ENCODE measurements at places on chromosomes 12 and 14.

DNA sequence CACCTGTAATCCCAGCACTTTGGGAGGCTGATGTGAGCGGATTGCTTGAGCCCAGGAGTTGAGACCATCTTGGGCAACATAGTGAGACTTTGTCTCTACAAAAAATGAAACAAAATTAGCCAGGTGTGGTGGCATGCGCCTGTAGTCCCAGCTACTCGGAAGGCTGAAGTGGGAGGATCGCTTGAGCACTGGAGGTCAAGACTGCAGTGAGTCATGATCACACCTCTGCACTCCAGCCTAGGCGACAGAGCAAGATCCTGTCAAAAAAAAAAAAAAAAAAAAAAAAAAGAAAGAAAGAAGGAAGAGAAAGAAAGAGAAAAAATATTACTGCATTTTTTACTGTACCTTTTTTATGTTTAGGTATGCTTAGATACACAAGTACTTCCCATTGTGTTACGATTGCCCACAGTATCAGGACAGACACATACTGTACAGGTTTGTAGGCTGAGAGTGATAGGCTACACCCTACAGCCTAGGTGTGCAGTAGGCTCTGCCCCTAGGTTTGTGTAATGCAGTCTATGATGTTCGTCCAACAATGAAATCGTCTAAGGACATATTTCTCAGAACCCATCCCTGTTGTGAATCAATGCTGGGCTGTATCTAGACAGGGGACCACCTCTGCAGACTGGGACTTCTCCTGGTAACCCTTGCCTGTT lies 160.4 kb upstream of the PWP1 start:
- DNase-seq = no peak

- no peak for DNase-seq
Measured at GRCh38 chr12:26077915-26078702, 46.7 kb downstream of the BHLHE41 start.

DNA sequence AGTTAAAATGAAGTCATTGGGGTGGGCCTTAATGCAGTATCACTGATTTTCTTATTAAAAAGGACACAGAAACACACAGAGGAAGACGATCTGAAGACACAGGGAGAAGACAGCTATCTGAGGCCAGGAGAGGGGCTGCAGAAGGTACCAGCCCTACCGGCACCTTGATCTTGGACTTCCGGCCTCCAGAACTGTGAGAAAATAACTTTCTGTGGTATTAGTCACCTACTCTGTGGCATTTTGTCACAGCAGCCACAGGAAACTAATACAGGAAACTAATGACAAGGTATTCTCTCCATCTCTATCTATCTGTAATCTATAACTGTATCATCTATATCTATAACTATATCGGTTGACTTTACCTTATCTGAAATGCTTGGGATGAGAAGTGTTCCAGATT lies 1149.5 kb downstream of the BCL11B start:
- no peak for DNase-seq

GRCh38 chr12:68957273-68957672 lies 24.3 kb upstream of the CPM start:
- DNase-seq = no peak

- DNase-seq = no peak
Measured at GRCh38 chr14:98208211-98208611, 1063.8 kb downstream of the BCL11B start.

DNA sequence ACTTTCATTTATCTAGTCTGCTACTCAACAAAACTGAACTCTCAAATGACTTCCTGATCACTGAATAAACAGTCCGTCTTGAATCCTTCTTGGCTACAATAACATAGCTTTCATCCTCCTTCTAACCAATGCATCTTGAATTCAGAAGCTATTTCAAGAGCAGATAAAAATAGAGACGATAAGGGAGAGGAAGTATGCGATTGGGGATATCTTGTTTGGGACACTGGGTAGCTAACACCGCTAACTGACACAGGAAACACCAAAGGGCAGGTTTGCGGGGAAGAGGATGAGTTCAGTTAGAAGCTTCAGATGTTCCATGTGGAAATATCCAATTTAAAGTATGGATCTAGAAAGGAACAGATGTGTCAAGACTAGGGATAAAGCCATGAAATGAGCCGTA lies 102.5 kb downstream of the SLC41A2 start:
- no peak for DNase-seq

GRCh38 chr14:92960706-92961566 lies 38.0 kb downstream of the CHGA start:
- DNase-seq = no peak

- DNase-seq = no peak
Measured at GRCh38 chr12:132711080-132711843, 620 bp downstream of the PGAM5 start.

GRCh38 chr14:89317051-89317691 lies 99.9 kb downstream of the FOXN3 start:
- no peak for DNase-seq

DNA sequence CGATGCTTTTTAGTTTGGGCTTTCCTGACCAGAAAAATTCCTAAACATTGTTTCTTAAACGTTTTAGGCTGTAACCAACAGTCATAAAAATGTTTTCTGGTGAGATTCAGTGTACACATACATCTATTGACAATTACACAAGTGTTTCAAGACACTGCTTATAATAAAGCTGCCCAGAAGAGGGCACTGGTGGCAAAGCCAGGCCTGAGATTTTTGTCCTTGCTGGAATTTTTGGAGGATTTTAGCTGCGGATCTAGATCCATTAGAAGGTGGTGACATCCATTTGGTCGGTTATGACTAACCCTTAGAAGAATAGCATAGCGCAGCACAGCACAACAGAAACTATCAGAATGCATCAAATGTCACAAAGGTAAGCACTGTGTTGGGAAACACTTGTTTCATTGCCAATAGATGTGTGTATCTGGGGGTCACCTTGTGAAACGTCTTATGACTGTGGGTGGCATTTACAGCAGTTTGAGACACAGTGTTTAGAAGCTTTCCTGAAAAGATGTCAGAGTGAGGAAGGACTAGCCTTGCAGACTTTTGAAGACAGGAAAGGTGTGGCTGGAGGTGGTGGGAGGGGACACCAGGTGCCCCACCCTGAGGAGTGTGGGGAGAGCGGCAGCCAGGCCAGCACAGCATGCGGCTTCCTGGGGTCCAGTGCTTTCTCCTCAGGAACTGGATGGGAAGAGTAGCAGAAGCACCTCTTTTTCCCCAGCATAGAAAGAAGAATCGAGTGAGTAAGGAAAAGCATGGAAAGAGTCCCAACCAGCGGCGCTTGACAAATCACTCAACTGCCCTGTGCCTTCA lies 54.7 kb upstream of the FKBP4 start:
- DNase-seq = no peak

GRCh38 chr14:54796961-54797360 lies 105.7 kb downstream of the GCH1 start:
- no peak for DNase-seq

DNA sequence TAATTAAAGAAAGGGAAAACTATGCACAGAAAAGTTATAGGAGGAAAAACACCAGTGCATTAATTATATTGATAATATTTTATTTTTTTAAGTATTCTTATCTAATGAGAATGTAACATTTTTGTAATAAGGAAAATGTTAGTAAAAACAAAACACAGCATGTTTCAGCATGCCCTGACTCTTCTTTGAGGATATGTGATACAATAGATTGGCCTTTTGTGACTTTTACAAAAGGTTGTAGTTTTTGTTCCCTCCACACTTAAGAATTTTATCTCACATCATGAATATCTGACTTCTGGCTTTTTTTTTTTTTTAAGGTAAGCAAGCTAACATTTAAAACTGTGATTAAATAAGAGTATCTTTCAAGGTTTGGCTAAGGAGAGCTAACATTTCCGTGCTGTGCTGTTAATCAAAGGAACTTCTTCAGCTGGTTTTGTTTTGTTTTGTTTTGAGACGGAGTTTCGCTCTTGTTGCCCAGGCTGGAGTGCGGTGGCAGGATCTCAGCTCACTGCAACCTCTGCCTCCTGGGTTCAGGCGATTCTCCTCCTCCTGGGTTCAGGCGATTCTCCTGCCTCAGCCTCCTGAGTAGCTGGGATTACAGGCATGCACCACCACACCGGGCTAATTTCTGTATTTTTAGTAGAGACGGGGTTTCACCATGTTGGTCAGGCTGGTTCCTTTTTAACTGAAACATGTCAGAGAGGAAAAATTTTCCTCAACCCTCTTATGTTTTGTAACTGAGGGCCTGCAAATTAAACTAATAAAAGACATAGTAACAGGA lies 30.8 kb upstream of the RESF1 start:
- peak; percentile 55 for DNase-seq

DNA sequence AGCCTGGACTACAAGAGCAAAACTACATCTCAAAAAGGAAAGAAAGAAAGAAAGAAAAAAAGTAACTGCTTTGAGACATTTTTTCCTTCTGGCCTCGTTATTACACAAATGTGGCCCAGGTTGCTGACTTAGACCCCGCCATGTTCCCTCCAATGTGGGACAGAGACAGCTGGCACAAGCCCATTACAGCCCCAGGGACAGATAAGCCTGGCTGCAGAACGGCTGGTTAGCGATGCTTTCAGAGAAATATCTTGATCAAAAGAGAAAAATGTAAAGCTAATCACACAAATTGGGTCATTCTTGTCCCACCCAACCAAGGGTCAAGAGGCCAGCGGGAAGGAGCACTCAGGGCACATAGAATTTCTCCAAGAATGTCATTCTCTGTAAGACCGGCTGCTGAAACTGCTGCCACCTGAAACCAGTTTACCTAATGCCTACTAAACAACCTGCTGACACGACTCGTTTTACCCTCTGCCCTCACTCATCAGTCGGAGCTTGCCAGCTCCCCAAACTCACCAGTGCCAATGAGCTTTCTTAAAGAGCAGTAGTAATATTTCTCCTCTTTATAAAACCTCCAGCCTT lies 63.1 kb downstream of the TNFAIP2 start:
- DNase-seq = no peak

GRCh38 chr14:49853572-49854375 lies 1.2 kb upstream of the NEMF start:
- peak; percentile 84 for DNase-seq

DNA sequence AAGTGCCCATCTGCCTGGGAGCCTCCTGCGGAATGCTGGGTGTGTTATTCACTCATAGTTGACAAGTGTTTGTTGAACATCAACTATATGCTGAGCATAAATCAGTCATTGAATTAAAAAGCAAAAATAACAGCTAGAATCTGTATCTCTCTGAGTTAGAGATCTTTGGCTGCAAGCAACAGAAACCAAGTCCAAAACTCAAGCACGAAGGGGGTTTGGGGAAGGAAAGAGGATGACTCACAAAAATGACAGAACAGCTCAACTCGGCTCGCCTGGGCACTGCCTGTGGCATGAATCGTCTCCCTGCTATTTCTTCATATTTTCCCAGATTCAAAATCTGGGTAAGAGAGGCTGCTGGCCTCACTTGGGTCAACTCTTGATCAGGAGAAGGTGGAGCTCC lies 72.6 kb upstream of the NCOR2 start:
- DNase-seq = no peak

GRCh38 chr14:87524011-87524410 lies 469.0 kb downstream of the GALC start:
- DNase-seq = no peak

DNA sequence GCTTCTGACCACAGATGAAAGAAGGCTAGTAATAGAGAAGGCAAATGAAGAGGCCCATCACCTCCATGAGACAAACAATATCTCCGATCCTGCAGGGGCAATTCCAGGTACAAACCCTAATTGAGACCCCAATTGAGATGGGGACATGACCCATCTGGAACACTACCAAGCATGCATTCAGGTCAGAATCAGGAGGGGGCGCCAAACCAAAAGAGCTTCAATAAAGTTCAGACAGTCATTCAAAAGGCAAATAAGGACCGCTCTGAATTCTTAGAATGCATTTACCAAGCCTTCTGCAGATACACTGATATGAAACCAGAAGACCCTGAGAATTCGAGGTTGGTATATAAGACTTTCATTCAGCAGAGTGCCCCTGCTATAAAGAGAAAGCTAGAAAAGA lies 10.2 kb upstream of the EDDM3B start:
- DNase-seq = peak; percentile 30

GRCh38 chr14:26008290-26008689 lies 589.5 kb downstream of the NOVA1 start:
- no peak for DNase-seq

DNA sequence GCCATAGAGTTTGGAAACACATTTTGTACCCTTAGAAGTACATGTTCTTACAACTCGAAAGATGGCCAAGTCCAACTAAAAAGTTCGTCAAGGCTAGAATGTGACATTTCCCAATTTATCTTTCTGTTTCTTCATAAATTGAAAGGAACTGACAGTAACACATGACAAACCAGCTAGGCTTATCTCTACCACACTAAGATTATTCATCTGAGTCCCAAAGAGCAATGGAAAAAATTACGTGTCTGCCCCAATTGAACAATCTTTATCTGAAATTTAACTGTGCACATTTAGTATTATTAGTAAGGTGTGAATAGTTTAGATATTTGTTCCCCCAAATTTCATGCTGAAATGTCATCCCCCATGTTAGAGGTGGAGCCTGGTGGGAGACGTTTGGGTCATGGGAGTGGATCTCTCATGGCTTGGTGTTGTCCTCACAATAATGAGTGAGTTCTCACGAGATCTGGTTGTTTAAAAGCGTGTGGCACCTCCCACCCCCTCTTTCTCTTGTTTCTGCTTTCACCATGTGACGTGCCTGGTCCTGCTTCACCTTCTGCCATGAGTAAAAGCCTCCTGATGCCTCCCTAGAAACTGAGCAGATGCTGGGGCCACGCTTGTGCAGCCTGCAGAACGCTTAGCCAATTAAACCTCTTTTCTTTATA lies 13.3 kb downstream of the CPM start:
- DNase-seq = no peak

- DNase-seq = no peak
Measured at GRCh38 chr14:55749201-55749812, 169.3 kb downstream of the KTN1 start.

- DNase-seq = no peak
Measured at GRCh38 chr12:128467882-128468281, 200.9 kb downstream of the TMEM132C start.

- no peak for DNase-seq
Measured at GRCh38 chr12:10031321-10031720, 839 bp downstream of the CLEC9A start.

GRCh38 chr12:88242571-88242925 lies 100.4 kb downstream of the TMTC3 start:
- no peak for DNase-seq

- DNase-seq = no peak
Measured at GRCh38 chr12:53101931-53102781, 1.1 kb upstream of the SOAT2 start.

- DNase-seq = no peak
Measured at GRCh38 chr14:103022002-103022684, 35.2 kb downstream of the CDC42BPB start.

DNA sequence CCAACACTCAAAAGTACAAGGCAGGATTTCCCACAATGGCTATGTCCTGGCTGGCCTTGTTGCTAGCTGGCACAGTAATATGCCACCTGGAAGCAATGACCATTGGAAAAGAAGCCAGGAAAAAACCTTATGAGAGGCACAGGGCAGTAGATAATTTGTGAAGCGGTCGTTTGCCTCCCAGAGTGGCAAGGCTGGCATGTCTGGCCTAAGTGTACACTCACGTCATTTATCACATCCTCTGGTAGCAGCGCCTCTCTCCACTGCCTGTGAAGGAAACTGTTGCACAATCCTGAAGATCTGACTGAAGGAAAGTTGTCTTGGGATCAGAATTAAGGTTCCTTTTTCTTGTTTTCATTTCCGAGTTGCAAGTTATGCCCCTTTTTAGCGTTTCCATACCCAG lies 408.5 kb downstream of the ZFP36L1 start:
- no peak for DNase-seq

GRCh38 chr12:43241986-43242385 lies 310.0 kb downstream of the ADAMTS20 start:
- no peak for DNase-seq

Measured in CD4-positive, alpha-beta T cell treated with Interleukin-2 at 100 ng/mL for 4 hours (primary cell).